ENCODE measurements at places on chromosomes 1 and 21.
A peak's percentile ranks its signal among the peaks of the same experiment; 100 is the strongest.

GRCh38 chr1:164977561-164977960 lies 379.0 kb downstream of the LMX1A start:
- DNase-seq = no peak

DNA sequence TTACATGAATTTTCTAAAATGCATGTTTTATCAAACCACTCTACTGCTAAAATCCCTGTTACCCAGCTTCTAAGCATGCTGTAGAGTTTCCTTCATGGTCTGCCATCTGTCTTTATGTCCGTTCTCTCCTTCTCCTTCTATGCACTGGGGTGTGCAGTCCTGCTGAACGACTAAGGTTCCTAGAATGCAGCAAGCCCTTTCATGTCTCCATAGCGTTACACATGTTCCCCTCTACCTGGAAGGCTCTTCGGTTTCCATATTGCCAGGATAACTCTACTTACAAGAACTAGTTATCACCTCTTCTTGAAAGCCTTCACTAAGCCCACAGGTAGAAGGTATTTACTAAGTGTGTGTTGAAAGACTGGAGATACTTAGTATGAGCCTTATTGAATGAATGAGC lies 22.2 kb downstream of the DNM3 start:
- DNase-seq = no peak

GRCh38 chr1:44348061-44348485 lies 7.0 kb downstream of the ERI3 start:
- DNase-seq = no peak

GRCh38 chr1:100038660-100039287 lies 69.0 kb downstream of the SLC35A3 start:
- peak; percentile 61 for DNase-seq
